ENCODE measurements at places on chromosomes 7 and 10. TPM values are rescaled to one million over a fixed set of nuclear protein-coding genes. Genes with fewer than 3 reads are reported as not detected.
A peak's percentile ranks its signal among the peaks of the same experiment; 100 is the strongest.

DNA sequence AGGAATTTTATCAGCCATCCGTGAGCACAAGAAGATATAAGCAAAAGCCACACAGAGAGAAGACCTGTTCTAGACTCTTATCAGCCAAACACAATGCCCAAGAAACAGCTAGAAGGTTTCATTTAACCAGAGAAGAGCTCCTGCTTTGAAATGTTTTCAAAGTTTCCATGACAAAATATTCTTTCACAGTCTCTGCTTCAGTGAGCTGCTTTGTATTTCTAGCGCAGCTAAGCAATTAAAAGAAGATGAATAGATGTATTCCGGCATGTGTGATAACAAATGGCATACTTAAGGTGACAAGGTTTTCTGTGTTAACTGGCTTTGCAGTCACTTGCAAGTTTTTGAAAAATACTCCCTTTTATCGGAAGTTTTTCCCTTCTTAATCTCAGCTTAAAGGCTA lies 78.9 kb upstream of the NXPH1 start:
- DNase-seq: no peak

DNA sequence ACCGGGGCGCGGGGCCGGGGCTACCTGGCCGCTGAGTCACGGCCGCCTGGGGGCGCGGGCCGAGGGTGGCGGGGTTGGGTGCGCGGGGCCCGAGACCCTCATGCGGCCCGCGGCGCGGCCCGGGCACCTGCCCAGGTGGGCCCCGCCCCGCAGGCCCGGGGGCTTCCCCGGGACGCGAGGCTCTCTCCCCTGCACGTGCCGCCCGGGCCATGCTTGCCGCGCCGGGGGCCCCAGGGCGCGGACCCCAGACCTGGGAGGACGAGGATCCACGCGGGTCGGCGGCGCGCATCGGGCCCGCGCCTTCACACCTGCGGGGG lies 402 bp downstream of the MAFK start:
- no peak for DNase-seq

DNA sequence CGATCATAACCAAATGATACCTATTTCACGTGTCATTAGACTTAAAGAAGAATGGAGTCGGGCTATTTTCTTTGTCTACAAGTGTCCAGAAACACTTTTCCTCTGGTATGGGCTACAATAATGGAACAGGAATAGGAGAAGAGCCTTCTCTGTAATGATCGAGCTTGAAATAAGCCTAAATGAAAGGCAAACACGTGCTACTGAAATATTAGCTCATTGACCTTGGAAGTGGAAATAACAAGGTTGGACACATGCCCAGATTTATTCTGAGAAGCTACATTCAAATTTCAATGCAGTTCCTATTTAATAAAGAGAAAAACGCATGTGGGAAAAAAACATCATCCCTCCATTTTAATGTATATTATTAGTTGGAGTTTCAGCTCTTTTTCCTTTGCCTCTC lies 254.7 kb upstream of the PTER start:
- no peak for DNase-seq

DNA sequence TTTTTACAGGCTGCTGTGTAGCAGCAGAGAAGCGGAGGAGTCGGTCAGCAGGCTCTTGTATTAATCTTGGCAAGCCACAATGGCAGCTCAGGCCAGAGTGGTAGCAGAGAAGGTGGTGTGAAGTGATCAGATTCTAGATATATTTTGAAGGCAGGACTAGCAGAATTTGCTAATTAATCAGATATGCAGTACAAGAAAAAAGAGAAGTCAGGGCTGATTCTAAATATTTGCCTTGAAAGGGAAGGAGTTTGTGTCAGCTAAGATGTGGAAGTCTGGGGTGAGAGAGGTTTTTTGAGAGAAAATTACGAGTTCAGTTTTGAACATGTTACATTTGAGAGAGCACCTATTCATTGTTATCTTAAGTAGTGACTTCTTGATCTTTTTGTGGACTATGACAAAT lies 176.3 kb downstream of the WNT2 start:
- no peak for DNase-seq

GRCh38 chr7:112546723-112547513 lies 66.1 kb downstream of the LSMEM1 start:
- DNase-seq: peak; percentile 76

DNA sequence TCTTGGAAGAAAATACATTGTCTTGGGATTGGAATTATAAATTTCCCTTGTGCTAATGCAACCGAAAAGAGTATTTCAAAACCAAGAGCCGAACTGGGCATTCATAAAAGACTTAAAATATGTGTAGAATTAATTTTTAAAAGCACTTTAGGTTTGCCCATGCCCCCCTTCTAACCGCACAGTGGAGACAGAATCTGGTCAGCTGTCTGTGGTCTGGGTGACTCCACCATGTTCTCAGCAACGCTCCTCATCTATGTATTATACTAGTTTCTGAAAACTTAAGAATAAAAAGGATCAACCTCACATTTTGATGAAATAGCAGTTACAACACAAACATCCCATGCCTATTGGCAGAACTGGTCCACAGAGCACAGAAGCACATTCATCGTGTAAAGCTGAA lies 192.6 kb upstream of the C7orf33 start:
- no peak for DNase-seq

DNA sequence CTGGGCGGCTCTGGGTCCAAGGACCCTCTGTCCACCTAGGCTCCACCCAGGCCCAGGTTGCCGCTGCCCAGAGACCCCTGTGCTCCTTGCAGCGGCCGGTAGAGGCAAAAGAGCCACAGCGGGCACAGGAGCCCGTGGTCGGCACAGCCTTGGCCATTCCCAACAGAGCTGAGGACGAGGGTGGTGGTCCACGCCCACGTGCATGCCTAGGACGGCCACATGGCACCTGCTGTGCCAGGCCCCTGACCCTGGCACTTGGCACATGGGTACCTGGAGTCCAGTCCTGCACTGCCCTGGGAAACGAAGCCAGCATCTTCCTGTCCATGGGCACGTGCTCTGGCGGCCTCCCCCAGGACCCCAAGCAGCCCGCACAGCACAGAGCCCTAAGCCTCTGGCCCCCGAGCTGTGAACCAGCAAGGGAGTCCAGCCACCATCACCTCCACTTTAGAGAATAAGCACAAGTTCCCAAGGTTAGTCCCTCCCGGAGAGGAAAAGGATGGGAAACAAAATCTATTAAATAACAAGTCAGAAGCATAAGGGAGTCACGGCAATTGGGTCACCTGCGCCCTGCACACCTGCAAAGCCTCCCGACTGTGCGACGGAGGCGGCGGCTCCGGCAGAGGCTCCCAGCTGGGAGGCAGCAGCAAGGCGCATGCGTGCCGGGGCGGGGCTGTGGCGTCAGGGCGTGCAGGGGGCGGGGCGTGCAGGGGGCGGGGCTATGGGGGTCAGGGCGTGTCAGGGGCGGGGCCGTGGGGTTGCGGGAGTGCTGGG lies 59.1 kb downstream of the STK32C start:
- peak; percentile 65 for DNase-seq

DNA sequence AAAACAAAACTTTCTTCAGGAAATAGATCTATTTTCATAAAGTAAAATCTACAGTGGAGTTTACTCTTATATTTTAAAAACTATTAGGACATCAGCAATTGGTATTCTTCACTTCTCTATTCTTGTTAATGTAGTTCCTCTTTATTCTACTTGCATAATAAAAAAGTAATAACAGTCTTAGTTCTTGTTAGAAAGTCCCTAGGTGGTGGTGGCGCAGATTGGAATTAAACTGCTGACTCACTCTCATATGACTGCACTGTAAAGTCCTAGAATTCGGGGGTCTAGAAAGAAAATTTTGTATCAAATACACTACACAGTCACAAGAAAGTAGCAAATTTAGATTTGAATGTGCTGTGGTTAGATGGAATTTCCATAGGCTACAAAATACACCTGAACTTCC lies 44.6 kb upstream of the TES start:
- no peak for DNase-seq

- no peak for DNase-seq
Measured at GRCh38 chr10:113742466-113742865, 9.0 kb upstream of the PLEKHS1 start.

- peak; percentile 70 for DNase-seq
Measured at GRCh38 chr10:71260622-71261325, 48.4 kb downstream of the UNC5B start.

- DNase-seq: no peak
Measured at GRCh38 chr7:101635484-101635883, 6.4 kb upstream of the MYL10 start.

DNA sequence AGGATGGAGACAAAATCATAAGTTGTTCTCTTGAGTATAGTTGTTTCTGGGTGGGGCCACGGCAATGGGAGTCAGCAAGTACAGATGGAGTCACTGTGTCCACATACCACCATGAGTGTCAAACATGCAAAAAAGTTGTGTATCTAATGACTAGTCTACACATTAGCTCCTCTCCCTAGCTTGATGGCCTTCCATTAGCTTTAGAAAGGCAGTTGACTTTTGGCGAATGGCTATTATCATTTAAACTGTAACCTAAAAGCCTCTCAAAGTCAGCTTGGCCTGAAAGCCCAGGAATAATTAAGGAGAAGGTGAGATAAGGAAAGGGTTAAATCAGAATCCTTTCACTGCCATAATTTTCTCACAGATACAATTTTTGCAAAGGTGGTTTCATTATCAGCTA lies 95.5 kb upstream of the MEOX2 start:
- DNase-seq: peak; percentile 66

DNA sequence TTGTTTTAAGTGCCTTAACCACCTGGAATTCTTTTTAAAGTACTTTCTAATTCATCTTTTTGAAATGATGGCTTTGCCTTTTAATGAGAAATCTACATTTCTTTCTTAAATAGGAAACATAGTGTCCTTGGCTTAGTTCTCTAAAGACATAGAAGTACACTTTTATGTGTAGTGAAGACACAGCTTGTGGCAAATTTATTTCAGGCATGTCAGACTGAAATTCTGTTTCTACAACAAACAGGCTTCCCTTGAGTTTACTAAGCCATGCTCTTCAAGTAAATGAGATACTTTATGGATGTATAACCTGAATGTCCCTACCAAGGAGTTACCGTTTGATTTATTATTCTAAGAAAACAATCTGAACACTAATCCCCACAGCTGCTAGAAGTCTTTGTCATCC lies 136.9 kb upstream of the MAGI2 start:
- DNase-seq: no peak

- no peak for DNase-seq
Measured at GRCh38 chr10:101158459-101159058, 27.5 kb downstream of the TLX1 start.

GRCh38 chr10:70615784-70616522 lies 13.4 kb upstream of the PRF1 start:
- DNase-seq: no peak

DNA sequence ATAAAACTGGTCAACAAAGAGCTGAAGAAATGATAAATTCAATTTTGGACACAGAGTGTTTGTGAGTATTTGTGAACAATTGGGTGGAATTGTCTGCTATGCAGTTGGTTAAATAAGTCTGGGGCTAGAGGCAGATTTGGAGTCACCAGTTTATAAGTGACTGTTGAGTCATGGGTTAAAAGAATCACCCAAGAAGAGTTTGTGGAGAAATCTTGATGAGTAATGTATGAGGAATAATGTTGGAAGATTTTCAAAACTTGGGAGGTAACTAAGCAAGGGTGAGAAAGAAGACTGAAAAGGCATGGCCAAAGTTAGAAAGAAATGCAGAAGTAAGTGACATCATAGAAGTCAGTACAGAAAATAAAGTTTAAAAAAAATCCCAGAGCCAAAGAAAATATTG lies 750.7 kb downstream of the MAGI2 start:
- no peak for DNase-seq

GRCh38 chr7:46290374-46291049 lies 369.4 kb upstream of the IGFBP3 start:
- no peak for DNase-seq

DNA sequence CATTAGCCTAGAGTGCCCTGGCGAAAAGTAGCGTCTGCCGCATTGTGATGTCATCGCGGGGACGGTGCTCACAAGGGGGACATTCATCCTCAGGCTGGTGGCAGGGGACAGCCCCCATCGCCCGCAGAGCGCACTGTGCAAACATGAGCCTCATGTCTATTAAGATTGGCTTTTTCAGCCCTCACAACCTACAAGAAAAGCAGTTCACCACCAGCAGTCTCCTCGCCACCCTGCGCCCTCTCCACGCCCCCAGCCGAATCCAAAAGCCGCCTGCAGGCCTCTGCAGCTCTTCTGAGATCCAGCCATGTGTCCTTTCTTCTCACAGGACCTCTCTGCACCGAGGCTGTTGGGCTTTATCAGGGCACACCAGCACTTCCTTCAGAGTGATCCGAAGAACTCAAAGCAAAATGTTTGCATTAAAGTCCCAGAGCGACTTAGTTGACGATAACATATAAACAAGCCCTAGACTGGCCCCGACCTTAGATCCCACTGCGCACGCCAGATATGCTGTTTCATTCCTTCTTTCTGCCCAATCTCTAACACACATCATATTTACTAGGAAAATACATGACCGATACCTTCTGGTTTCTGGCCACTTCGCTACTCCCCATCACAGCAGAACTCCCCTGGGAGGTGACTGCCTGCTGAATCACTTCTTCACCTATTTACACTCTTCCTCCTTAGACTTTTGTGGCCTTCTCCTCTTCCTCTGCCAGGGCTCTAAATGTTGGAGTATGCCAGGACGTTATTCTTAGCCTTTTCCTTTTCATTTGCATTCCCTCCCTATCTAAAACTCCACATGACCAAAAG lies 206.0 kb upstream of the SH2B2 start:
- no peak for DNase-seq

GRCh38 chr7:5457245-5457735 lies 33.7 kb upstream of the TNRC18 start:
- DNase-seq: no peak

GRCh38 chr7:74502216-74502891 lies 48.6 kb downstream of the GTF2IRD1 start:
- no peak for DNase-seq

DNA sequence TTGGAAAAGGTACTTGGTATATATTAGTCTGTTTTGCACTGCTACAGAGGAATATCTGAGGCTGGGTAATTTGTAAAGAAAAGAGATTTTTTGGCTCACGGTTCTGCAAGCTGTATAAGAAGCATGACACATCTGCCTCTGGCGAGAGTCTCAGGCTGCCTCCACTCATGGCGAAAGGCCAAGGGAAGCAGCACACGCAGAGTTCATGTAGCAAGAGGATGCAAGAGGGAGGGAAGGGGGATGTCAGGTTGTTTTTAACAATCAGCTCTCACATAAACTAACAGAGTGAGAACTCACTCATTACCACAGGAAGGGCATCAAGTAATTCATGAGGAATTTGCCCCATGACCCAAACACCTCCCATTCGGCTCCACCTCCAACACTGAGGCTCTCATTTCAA lies 484.8 kb upstream of the DPP6 start:
- no peak for DNase-seq

The LIPK gene
- total RNA-seq: not detected

The UNC5B gene
- total RNA-seq: 31.2 TPM

The C7orf33 gene
- total RNA-seq: not detected

The GTF2IRD1 gene
- 28.7 TPM for total RNA-seq

The CAV1 gene
- total RNA-seq: 16.0 TPM

The WNT2 gene
- not detected for total RNA-seq

The ZNRF2 gene
- 27.0 TPM for total RNA-seq

The RHOBTB1 gene
- 24.8 TPM for total RNA-seq

The SUN3 gene
- 0.52 TPM for total RNA-seq

The IRF5 gene
- 3.7 TPM for total RNA-seq

The BICC1 gene
- 2.2 TPM for total RNA-seq

The CPN1 gene
- not detected for total RNA-seq

The GIMAP8 gene
- total RNA-seq: not detected

The TMEM270 gene
- not detected for total RNA-seq

The VAX1 gene
- total RNA-seq: not detected

All from GM23338 (cell line).